Activated CD8-positive, alpha-beta memory T cell treated with anti-CD3 and anti-CD28 coated beads for 4 hours (primary cell): ENCODE measurements at places on chromosomes 3 and 15.

- no peak for DNase-seq
Measured at GRCh38 chr15:43132830-43133429, 456 bp upstream of the TMEM62 start.

DNA sequence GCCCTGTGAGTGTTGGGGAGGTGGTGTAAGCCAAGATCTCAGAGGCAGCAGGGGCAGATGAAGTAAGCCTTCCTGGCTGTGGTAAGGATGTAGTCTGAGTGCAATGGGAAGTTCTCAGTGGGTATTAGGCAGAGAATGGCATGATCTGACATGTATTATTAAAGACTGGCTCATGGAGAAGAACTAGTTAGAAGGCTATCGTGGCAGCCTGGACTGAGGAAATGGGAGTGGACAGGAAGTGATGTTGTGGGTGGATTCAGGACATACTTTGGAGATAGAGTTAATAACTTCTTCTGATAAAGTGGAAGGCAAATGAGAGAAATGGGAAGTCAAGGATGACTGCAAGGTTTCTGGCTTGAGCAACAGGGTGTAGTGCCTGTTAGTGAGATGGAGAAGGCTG is 250.9 kb upstream of the CFAP20DC start:
- DNase-seq: no peak

DNA sequence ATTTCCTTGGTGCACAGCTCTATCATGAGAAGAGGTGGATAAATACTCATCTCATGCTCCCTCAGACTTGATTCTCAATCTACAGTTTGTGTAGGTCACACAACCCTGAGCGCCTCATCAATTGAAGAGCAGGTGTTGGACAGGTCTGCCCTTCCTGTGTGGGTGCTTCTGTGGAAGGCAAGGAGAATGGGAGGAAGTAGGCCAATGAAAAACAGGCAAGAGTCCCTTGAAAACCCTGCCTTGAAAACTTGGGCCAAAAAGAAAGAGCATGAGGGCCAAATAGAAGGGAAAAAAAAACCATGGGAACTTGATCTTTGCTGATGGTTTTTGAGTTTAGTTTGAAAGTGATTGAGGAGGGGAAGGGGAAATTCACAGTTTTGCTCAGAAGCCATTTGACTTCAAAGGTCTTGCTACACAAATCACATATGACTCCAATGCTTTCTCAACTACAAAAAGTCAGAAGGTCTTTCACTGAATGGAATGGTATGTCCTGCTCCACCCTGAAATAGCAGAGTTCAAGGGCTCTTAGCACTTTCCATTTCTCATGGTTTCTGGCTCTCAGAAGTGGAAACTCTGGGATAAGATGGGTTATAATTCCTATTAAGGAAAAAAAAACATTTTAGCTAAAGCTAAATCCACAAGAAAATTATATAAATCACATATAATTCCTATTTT is 37.2 kb upstream of the TM4SF1 start:
- no peak for DNase-seq

GRCh38 chr3:178172121-178172520 is 364.1 kb upstream of the KCNMB2 start:
- DNase-seq: no peak

GRCh38 chr3:56985878-56986277 is 74.6 kb upstream of the SPATA12 start:
- DNase-seq: no peak

GRCh38 chr3:128845119-128845777 is 34.2 kb upstream of the ACAD9 start:
- DNase-seq: no peak

- DNase-seq: no peak
Measured at GRCh38 chr3:12869035-12869621, 27.8 kb upstream of the RPL32 start.

DNA sequence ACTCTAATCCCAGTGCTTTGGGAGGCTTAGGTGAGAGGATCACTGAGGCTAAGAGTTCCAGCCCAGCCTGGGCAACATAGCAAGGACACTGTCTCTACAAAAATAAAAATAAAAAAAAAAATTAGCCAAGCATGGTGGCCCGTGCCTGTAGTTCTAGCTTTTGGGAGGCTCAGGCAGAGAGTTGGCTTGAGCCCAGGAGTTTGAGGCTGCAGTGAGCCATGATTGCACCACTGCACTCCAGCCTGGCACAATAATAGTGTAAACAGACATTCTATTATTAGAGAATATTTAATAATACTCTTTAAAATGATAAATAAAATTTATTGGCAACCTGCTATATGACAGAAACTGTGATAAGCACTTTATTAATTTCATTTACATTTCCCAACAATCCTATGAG is 908.9 kb downstream of the TUSC7 start:
- DNase-seq: no peak

- no peak for DNase-seq
Measured at GRCh38 chr3:55631766-55632331, 144.7 kb upstream of the WNT5A start.

DNA sequence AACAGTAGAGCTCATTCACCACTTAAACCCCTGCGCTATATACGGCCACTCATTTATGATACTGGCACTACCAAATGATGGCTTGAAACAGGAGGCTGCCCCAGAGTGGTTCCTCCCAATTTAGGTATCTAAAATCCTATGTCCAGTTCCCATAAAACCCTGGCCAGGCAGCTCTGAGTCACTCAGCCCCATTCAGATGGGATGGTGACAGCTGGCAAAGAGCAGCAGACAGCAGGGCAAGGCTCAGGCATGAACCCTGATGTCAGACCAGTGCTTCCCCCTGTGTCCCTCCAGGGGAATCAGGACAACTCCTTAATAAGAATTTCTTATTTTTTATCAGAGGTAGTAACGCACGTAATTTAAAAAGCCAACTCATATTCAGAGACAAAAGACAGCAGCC is 77.2 kb upstream of the RNU6-1 start:
- DNase-seq: no peak

- DNase-seq: no peak
Measured at GRCh38 chr15:68503791-68504680, 72.1 kb upstream of the ITGA11 start.

GRCh38 chr15:72864681-72865080 is 81.1 kb upstream of the ADPGK start:
- DNase-seq: no peak

DNA sequence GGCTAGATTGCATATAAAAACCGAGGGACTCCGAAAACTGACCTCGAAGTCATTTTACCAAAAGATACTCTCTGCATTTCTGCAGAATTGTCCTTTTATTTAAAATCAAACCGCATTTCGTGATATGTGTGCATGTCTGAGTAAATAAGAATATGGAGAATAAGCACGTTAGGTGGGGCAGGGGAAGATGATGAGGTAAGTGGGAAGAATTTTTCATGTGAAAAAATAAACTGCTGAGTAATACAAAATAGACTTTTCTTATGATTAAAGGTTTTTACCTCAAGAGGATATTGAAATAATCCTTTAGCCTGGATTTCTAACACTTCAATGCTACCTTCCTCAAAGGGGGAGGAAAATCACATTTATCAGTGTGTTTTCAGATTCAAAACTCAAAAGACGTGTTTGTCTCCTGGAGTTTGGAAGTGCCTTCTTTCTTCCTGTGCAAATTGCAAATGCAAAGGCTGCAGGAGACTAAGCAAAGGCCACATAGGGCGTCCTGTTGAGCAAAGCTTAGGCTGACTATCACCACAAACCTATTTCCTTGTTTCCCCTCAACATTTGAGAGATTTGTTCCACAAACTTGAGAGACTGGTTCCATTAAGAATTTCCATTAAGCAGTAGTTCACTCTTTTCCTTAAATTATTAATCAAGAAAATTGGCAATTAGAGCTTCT is 813.5 kb downstream of the MCTP2 start:
- no peak for DNase-seq

DNA sequence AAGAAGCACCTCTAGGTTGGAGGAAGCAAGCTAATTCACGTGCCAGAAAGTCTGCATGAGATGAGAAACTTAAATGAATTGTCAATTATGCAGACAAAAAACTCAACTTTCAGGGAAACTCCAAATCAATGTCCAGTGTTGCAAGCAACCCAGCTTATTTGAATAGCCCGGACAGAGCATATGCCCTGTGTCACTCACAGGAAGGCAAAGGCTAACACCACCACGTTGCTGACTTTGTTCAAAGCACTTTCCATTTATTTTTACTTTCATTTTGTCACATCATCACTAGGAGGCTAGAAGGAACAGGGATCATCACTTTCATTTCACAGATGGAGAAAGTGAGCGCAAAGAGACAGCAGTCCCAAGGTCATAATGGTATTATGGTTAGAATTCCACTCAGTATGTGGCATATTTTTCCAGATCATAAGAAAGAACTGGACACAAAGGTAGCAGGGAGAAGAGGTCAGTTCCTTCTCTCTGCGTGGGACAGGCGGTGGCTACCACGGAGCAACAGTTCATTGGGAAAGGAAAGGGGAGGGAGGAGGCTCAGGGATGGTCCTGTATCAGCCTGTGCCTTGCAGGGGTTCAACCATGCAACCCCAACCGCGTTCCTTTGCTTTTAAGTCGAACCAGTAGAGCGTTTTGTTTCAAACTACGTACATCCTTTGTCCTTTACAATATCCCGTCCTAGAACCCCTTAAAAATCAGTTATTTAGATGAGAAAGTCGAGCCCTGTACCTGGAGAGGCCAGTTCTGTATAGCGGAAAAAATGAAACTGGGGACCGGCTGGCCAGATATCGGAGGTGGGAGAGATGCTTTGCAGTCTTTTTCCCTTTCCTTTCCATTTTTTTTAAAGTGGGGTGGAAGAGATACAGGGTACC is 1.1 kb downstream of the HEG1 start:
- no peak for DNase-seq
